ENCODE measurements at places on chromosomes 12 and 14.

- no peak for DNase-seq
Measured at GRCh38 chr14:91980157-91980556, 32.7 kb upstream of the FBLN5 start.

GRCh38 chr12:98418357-98419075, 96.9 kb upstream of the TMPO start:
- no peak for DNase-seq

DNA sequence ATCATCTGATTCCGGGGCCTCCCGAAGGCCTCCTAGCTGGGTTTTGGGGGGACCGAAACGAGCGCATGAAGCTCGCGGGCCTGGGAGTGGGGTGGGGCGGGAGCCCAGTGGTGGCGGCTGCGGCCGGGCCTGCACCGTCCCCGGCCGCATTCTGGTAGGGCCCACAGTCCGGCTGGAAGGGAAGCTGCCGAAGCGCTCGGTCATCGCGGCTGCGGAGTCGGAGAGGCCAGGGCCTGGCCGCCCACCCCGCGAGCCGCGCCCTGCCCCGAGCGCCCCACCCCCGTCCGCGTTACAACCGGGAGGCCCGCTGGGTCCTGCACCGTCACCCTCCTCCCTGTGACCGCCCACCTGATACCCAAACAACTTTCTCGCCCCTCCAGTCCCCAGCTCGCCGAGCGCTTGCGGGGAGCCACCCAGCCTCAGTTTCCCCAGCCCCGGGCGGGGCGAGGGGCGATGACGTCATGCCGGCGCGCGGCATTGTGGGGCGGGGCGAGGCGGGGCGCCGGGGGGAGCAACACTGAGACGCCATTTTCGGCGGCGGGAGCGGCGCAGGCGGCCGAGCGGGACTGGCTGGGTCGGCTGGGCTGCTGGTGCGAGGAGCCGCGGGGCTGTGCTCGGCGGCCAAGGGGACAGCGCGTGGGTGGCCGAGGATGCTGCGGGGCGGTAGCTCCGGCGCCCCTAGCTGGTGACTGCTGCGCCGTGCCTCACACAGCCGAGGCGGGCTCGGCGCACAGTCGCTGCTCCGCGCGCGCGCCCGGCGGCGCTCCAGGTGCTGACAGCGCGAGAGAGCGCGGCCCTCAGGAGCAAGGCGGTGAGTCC, at the start of gene KLC1:
Gene KLC1, plus strand, starts transcription at position 528 of the 819 bp plus-strand sequence. CDS start 25,354 bp downstream, outside the sequence.
- peak; percentile 67 for DNase-seq

DNA sequence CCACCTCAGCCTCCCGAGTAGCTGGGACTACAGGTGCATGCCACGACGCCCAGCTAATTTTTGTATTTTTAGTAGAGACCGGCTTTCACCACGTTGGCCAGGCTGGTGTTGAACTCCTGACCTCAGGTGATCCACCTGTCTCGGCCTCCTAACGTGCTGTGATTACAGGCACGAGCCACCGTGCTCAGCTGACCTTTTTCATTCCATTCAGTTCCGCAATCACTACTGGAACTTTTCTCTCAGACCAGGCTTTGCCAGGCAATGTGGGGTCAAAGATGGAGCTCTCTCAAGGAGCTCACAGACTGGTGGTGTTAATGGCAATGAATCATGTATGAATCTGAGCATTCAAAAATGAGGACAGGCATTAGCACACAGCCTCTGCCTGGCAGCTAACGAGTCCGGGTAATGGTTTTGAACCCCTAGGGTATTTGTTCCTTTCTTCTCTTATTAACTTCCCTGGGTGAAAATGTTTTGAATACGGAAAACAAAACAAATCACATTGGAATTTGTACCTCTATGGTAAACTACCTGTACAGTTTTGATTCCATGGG, 9.4 kb upstream of the TCHP start:
- DNase-seq, result no peak

DNA sequence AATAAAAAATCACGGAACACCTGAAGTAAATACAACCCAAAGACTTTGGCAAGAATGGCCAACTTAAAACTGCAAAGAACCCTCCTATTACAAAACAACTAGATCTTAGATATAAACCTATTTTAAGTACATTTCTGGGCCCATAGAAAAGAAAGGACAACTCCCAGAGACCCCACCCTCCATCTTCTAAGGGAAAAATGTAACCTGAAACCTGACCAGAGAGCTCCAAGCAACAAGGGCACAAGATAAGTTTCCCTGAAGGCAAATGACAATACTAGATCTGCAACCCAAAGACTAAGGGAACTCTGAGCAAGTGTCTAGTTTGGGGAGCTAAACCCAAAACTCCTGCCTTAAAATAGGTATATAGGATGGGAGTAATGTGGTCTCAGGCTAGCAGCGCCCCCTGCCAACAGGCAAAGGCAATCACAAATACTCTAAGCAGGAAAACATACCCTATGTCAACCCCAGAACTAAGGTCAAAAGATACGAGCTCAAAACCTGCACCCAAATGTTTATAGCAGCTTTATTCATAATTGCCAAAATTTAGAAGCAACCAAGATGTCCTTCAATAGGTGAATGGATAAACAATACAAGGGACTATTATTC, 218.9 kb downstream of the ITPR2 start:
- DNase-seq, result no peak

- DNase-seq, result no peak
Measured at GRCh38 chr12:16523951-16524331, 82.0 kb downstream of the LMO3 start.

DNA sequence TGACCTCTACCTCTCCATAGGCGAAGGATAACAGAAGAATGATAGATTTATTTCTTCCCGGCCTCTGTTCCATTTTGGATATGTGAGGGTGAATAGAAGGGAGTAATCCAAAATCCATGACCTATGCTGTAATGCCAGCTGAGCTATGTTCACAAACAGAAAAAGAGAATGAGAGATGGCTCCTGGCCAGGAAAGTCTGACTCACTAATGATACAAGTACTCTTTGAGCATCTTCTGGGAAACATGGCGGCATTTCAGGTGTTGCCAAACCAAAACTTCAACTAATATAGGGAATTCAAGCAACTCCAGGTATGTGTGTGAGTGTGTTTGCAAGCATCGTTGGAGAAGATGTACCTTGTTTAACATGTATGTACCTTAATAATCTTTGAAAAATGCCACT, 55.1 kb downstream of the MED13L start:
- DNase-seq, result peak; percentile 9

GRCh38 chr14:90759370-90760077, 56.7 kb downstream of the TTC7B start:
- no peak for DNase-seq

GRCh38 chr14:73731111-73731510, 16.9 kb upstream of the PNMA1 start:
- no peak for DNase-seq

DNA sequence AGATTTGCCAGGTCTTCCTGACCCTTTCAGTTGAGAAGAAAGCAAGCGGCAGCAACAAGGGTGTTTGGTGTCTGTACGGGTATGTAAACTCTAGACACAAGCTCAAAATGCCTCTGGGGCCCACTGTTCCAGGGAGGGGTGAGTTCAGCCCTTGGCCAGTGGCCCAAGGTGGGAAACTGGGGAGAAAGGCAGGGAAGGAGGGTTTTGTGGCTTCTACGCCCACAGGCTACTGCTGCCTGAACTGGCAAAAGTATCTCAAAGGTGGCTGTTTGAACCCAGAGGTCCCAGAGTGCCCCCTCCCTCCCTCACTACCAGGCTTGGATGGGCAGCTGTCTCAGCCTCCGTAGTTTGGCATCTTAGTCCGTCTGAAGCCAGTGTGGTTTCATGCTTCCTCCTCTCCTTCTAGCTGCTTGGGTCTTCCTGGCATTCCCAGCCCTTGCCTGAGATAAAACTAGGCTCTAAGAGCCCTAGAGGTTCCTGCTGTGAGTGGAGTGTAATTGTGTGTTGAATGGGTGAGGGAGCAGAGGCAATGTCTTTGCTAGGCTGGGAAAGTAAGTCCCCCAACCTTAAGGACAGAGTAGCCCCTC, 5.5 kb downstream of the HOXC5 start:
- DNase-seq, result no peak

DNA sequence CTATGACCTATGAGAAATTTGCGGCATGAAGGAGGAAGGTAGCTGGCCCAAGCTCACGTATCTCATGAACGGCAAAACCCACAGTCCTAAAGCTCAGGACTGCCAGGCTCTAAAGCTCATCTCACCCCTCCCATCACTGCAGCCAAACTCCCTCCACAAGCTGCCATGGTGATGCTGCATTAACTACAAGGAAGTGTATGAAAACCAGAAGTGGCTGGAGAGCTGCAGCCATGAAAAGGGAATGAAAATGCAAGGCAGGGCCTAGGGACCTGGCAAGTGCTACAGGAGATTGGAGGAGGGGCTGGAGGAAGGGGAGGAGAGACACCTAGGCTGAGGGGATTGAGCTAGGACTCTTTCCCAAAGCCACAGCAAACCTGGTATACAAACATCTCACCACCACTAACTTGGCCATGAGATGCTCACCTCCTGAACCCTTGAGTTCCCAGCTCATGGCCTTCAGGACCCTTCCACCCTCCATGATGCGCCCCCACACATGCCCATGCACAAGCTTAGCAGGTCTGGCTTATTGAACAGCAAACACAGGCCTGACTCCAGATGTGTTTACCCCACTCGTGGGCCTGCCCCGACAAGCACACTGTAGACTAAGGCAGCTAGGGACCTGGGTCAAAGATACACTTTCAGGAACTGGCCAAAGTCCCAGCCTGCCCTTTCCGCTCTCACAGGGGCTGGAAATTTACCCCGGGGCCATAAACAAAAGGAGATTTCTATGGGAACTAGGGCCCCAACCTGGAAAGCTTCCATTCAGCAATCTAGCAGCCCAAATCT, 42.0 kb downstream of the LTBP2 start:
- no peak for DNase-seq

DNA sequence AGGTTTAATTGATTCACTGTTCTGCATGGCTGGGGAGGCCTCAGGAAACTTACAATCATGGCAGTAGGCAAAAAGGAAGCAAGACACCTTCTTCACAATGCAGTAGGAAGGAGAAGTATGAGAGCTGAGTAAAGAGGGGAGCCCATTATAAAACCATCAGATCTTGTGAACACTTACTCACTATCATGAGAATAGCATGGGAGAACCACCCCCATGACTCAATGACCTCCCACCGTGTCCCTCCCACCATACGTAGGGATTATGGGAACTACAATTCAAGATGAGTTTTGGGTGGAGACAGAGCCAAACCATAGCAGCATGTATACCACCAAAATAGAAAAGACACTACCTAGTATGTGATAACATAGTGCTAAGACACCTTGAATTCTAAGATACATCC, 2.9 kb upstream of the HMGA2 start:
- DNase-seq, result no peak

DNA sequence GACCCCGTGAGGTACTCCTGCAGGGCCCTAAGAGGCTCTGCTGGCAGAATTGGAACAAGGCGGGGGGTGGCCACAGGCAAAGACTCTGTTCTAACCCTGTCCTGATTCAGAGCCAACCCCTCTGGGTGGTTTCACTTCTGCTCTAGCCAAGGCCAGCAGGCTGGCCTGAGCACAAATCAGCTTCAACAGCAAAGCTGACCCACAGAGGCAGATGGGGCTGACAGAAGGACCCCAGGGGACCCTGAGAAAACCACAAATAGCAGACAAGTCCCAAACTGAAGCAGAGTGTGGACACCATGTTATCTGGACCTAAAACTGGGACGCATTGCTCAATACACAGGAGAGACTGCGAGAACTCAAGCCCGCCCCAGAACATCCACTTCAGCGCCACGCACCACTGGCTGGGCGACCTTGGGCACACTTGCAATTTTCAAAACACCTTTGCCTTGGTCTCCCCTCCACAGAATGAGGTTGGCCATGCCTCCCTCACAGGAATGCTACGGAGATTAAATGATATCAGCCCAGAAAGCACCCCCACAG, 76.4 kb upstream of the DICER1 start:
- no peak for DNase-seq
